ENCODE measurements at places on chromosomes 11 and 22.
A peak's percentile ranks its signal among the peaks of the same experiment; 100 is the strongest.

DNA sequence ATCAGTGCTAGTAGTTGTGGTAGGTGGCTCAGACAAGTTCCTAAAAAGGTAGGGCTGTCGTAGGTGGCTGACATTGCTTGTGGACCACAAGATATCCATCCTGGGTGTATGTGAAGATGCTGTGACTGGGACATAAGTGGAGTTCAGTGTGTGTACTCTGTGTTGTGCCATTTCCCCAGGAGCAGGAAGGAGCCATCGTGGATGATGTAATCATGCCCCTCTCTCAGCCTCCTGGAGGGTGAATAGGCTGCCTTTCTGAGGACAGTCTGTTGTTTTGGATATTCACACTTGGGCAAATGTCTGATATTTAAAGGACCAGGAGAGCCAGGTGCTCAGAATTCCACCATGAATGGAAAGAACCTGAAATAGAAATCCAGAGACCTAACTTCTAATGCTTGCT is 2.7 kb downstream of the HEPHL1 start:
- DNase-seq: no peak

- DNase-seq: no peak
Measured at GRCh38 chr11:64445651-64446050, 86.7 kb downstream of the RPS6KA4 start.

- no peak for DNase-seq
Measured at GRCh38 chr11:116420770-116421528, 351.8 kb downstream of the BUD13 start.

GRCh38 chr11:94581926-94582325 is 14.8 kb downstream of the PIWIL4 start:
- DNase-seq: no peak

- no peak for DNase-seq
Measured at GRCh38 chr11:117130879-117131278, 13.2 kb upstream of the PAFAH1B2 start.

GRCh38 chr11:119471329-119471728 is 48.4 kb upstream of the THY1 start:
- DNase-seq: no peak

GRCh38 chr11:70141486-70142220 is 61.4 kb upstream of the FADD start:
- no peak for DNase-seq

- no peak for DNase-seq
Measured at GRCh38 chr22:28783786-28784671, 11.5 kb downstream of the CCDC117 start.

GRCh38 chr22:45212306-45212709 is 28.4 kb downstream of the KIAA0930 start:
- peak; percentile 79 for DNase-seq

- no peak for DNase-seq
Measured at GRCh38 chr11:121535129-121535796, 82.5 kb upstream of the SORL1-AS1 start.

- peak; percentile 59 for DNase-seq
Measured at GRCh38 chr11:7251836-7252682, at the start of gene SYT9. Gene SYT9 (plus strand): TSS chr11:7251904. CDS start chr11:7252187, 283 bp downstream.

DNA sequence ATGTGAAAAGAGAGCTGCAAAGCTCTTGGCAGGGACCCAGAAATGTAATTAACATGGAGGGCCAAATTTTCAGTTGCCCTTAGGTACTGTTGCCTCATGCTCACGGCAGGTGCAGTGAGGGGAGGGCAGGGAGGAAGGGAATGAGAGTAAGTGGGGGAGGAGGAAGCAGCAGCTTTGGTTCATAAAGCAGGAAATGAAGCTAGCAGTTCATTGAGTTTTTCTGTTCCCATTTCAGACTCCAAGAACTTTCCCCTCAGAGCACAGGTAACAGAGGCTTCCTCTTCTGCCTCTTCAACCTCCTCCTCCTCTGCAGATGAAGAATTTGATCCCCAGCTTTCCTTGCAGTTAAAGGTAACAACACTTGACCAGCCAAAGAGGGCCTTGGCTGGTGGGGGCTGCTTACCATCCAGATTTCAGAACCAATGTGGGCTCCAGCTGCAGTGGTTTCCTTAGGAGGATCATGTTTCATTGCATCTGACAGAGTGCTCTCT is 57.9 kb upstream of the PARVA start:
- no peak for DNase-seq

- peak; percentile 17 for DNase-seq
Measured at GRCh38 chr11:67272327-67273259, 6.3 kb downstream of the GRK2 start.

- DNase-seq: no peak
Measured at GRCh38 chr11:15568440-15568839, 453.7 kb downstream of the INSC start.

DNA sequence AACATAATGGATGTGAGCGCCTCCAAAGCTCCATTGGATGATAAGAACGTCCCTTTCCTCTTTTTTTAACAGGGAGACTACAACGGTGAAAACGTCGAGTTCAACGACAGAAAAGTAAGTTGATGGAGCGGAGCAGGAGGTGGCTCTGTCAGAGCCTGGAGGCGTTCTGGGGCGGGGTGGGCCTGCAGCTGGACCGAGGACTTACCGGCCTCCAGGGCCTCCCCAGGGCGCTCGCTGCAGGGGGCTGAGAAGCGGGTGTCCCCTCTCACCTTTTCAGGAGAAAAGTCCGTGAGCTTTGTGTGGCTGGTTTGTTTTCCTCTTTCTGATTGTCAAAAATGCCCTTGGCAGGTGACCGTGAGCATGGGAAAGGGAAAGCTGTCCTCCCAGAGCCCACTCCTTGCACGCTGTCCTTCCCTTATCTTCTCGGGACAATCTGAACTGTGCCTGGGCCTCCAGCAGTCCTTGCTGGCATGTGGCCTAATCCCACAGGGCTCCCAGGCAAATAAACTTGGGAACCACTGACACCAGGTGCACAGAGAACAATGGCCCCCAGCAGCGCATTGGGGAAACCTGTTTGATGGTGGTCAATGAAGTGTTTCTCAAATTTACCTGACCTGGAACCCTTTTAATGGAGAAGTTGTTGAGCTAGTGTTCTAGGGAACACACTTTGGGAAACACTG is 38.4 kb downstream of the ANO1 start:
- no peak for DNase-seq

GRCh38 chr11:68680541-68681231 is 3.7 kb upstream of the GAL start:
- no peak for DNase-seq

- DNase-seq: no peak
Measured at GRCh38 chr11:30926130-30926529, 340.0 kb upstream of the MPPED2 start.

DNA sequence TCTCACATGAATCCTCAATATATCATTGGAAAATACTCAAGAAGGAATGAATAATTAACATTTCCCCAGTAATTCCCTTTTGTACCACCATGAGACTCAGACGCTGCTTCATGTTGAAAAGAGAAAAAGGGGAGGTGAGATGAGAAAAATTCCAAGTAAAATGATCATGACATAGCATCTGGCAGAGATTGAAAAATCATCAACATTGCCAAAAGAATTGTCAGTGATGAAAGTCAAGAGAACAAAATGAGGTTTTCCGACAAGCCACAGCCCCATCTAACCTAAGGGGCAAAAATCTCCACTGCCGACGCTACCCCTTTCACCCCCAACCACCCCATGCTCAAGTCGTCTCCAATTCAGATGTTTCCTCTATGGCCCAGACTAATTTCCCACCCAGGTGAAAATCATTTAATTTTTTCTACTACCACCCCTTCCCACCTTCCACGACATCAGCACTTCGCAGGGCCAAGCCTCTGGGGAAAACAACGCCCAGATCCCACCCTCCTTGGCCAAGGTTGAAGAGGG is 1.2 kb downstream of the RAB6A start:
- DNase-seq: no peak

DNA sequence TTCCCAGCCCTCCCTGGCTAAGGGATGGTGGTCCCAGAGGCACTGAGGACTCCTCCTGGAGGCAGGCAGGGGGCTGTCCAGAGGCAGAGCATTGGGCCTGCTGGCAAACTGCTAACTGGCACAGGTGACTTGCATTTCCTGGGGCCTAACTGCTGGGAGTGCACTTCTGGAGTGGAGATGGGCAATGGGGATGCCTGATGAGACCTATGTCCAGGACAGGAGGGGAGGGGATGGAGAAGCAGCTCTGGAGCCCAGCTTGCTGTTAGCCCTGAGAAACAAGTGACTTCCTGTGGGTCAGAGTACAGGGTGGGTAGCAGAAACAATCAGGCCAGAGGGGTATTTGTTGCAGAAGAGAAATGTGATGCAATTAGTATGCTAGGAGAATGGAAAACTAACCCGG is 253.2 kb downstream of the ST3GAL4 start:
- no peak for DNase-seq

GRCh38 chr11:2709429-2709828 is 9.6 kb upstream of the KCNQ1OT1 start:
- no peak for DNase-seq

DNA sequence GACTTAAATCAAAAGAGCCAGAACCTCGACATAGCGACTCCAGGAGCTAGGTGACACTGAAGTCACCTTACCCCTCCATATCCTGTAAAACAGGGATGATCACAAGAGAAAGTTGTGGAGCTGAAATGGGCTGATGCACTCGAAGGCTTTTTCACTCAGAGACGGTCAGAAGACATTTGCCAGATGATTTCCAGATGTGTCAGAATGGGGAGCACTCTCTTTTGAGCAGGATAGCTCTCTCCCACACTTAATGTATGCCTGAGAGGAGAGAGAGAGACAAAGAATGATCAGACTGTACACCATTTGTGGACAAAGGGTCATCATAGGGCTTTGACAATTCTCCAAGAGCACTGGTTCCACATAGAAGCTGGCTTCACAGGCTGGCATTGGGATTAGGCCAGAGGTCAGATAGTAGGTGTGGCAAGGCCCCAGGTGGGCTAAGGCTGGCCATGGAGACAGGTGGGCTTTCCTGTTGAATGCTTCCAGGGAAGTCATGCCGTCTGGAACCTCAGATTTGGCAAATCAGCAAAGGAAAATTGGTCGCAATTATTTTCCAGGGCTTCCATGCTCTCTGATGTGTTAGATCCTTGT is 42.3 kb upstream of the ETS1 start:
- no peak for DNase-seq

DNA sequence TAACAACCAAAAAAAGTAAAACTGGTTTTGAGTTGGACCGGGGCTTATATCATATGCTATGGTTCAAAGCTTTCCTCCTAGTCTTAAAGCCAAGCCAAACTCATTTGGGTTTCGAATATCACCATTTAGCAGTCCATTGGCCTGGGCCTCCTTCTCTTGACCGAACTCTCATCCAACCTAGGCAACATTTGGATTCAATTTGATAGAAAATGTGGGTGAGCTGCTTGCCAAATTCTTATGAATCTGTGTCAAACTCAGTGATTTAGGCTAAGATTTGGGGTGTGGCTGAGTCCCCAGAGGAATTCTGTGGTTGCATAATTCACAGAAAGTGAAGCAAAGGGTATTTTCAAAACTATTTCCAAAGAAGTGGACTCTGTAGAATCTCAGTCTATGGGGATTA is 83.7 kb downstream of the BLID start:
- peak; percentile 41 for DNase-seq

DNA sequence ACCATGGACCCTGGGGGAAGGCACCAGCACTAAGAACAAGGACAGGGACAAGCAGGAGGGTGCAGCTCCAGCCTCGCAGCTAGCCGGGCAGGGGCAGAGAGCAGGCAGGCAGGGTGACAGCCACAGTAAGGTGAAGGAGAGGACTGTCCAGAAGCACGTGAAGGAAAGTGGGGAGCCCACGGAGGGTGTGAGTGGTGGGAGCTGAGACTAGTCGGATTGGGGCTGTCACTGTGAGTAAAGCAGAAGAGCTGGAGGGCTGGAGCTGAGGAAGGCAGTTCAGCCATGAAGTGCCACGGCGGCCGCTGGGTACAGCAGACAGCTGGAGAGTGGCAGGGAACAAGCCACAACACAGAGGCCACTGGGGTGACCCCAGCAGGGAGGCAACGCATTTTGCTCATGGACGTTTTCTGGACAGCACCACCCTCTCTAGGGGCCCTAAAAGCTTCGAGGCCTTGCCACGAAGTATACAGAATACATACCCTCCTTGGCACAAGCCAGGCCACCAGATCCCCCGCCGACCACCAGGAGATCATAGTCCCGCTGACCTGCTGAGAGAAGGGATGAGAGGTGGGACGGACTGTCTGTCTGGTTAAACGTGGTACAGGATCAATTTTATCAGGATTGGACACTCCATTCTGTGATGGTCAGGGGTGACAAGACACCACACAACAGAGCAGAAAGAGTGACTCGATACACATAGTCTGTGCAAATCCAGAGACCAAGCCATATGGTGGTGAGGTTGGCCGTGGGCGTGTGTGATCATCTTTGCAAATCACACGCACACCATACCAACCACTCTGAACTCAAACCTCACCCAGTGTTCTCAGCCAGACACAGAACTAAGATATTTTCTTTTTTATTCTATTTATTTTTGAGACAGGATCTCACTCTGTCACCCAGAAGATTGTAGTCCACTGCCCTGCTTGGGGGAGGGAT is 10.8 kb upstream of the COMT start:
- no peak for DNase-seq

GRCh38 chr22:25475257-25476022 is 89.0 kb upstream of the GRK3 start:
- peak; percentile 58 for DNase-seq

DNA sequence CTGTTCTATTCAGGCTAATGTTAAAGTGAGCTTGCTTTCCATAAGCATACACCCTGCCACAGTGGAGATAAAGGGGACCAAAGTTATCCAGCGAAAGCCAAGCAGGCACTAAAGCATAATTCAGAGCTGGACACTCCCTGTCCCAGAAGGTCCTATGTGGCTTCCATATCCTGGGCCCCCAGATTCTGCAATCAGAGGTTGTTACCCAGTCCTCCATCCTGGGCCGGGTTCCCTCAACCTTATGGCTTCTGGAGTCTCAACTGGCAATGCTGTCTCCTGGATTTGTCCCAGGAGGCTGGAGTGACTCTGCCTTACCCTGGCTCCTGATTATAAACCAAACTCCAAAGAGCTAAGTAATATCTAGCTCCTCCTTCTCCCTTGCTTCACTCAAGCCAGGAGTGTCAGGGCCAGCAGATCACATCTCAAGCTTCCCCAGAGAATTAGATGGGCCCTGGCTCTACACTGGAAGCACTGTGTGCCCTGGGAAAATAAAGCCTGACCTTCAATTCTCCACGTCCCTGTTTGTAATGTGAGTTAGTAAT is 14.0 kb upstream of the SMIM35 start:
- no peak for DNase-seq

GRCh38 chr11:12162652-12163051 is 52.3 kb downstream of the MICAL2 start:
- DNase-seq: no peak

DNA sequence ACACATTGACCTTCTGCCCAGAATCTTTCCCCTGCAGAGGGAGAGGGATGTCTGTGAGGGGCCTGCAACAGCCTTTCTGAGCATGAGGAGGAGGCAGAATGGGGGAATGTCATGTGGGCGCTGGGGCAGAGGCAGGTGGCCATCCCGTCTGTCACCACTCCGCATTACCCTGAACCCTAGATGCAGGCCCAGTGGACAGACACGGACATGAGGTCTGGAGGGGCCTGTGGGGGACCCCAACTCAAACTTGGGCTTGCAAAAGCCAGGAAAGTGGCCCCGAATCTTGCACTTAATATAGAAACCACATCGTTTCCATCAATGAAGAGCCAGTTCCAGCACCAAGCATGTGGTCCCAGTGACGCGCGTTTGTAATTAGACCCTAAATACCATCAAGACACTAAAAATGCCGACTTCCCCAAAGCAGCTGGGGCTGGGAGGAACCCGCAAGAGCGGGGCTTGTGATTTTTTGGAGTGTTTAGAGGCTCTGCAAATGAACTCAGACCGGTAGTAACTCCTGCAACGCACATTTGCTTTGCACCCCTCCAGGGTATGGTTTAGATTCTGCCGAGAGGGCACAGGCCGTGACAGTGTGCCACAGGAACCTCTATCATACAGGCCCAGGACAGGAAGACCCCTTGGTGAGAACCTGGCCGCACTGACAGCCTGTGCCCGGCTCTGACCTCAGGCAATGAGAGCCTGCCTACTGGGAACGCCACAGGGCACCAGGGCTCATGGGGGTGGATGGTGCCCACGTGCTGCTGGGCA is 109.3 kb downstream of the CTTN start:
- no peak for DNase-seq

Measured in right hindlimb (tissue), 1 donor.